ENCODE measurements at places on chromosomes 5 and 9.

- H3K36me3 ChIP-seq: no peaks in the 10 kb centered on the region
- H3K4me1 ChIP-seq: no peaks in the 10 kb centered on the region
- DNase-seq: no peak
These were observed 26.6 kb downstream of the DEPDC1B start for GRCh38 chr5:60673334-60673733.

- no peak overlapping the region for H3K27ac ChIP-seq
- H3K4me3 ChIP-seq: no peak overlapping the region
- no peaks in the 10 kb centered on the region for H3K4me1 ChIP-seq
- no peaks in the 10 kb centered on the region for H3K36me3 ChIP-seq
These were observed 115.9 kb upstream of the GAS1 start for GRCh38 chr9:87063246-87063645.

- H3K36me3 ChIP-seq: no peaks in the 10 kb centered on the region
- no peaks in the 10 kb centered on the region for H3K4me1 ChIP-seq
- H3K27ac ChIP-seq: no peak overlapping the region
- DNase-seq: no peak
- no peak overlapping the region for H3K4me3 ChIP-seq
These were observed 129.8 kb downstream of the SLC12A2 start for GRCh38 chr5:128213340-128213739.

- no peak overlapping the region for H3K27ac ChIP-seq
- DNase-seq: no peak
- no peaks in the 10 kb centered on the region for H3K27me3 ChIP-seq
- no peaks in the 10 kb centered on the region for H3K36me3 ChIP-seq
- no peak overlapping the region for H3K4me3 ChIP-seq
These were observed 282.2 kb downstream of the CWC27 start for GRCh38 chr5:65050826-65051498.

DNA sequence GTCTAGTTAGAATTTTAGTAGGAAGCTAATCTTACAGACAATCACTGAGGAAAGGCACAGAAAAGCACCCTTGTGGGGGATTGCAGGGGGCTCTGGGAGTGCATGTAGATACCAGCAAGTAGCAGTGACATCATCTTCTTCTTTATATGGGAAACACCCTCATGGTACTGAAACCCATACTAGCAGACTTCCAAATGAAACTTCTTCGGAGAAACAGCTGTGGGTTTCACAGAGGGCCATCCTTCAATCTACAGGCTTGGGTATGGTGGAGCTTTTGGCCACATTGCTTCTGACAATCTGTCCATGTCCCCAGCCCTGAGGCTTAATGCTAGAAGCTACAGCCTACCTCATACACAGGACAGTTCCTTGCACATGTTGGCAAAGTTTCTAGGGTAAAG lies 165.2 kb upstream of the NFIB start:
- no peak for DNase-seq
- no peak overlapping the region for H3K27ac ChIP-seq
- no peaks in the 10 kb centered on the region for H3K4me1 ChIP-seq

DNA sequence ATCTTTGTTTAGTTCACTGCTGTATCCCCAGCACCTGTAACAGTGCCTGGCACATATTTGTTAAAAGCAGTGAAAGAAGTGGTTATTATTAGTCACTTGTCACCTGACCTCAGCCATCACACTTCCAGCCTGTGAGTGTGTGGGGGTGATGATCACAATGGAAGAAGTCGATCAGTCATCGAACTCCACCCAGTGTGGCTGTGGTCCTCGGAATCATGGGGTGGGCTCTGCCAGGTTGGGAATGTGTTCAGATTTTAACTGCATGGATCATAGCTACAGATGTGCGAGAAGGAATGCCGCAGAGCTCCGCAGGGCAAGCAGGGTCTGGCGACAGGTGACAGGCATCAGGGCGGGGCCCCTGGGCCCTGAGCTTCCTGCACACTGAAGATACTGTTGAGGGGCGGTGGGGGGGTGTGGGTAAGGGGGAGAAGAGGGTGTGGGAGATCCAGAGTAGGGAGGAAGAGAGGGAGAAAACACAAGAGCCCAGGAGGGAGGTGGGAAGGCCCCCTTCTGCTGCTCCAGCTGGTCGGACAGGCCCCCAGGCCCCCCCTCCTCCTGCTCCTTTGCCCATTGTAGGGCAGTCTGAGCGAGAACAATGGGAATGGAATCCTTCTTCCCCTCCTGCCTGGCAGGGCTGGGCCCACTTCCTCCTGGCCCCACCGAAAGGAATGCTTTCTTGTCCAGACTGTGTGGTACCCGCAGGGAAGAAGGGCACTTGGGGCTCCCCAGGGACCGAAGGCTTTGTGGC lies 89.6 kb downstream of the SPRY4 start:
- no peak for DNase-seq
- H3K36me3 ChIP-seq: no peaks in the 10 kb centered on the region
- no peak overlapping the region for H3K4me3 ChIP-seq

GRCh38 chr5:55172937-55173686 lies at the start of gene CDC20B:
TSS of gene CDC20B (minus strand) at chr5:55173177. CDS start at chr5:55173000, 177 bp downstream.
- H3K4me3 ChIP-seq: peak within 1 kb of the TSS; percentile 50
- DNase-seq: peak; percentile 63
- no peaks in the 10 kb centered on the region for H3K36me3 ChIP-seq
- H3K4me1 ChIP-seq: peaks cover 24% of the 10 kb centered on the region
- H3K27me3 ChIP-seq: peaks cover 41% of the 10 kb centered on the region

DNA sequence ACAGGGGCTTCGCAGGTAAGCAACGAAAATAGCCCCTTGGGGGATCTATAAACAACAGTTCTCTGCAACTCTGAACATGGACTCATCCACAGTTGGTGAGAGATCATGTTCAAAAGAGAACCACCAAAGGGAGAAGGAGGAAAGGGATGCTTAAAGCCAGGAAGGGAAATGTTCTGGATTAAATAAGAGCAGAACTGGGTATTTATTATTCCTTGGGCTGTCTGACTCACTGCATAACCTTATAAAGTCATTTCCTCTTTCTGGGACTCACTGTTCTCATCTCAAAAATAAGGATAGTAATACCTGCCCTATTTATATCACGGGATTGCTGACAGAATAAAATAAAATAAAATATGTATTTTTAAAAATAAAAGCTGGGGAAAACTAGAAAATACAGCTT lies 11.2 kb upstream of the MARCHF3 start:
- no peak overlapping the region for H3K4me3 ChIP-seq
- H3K4me1 ChIP-seq: no peaks in the 10 kb centered on the region
- no peaks in the 10 kb centered on the region for H3K27me3 ChIP-seq

DNA sequence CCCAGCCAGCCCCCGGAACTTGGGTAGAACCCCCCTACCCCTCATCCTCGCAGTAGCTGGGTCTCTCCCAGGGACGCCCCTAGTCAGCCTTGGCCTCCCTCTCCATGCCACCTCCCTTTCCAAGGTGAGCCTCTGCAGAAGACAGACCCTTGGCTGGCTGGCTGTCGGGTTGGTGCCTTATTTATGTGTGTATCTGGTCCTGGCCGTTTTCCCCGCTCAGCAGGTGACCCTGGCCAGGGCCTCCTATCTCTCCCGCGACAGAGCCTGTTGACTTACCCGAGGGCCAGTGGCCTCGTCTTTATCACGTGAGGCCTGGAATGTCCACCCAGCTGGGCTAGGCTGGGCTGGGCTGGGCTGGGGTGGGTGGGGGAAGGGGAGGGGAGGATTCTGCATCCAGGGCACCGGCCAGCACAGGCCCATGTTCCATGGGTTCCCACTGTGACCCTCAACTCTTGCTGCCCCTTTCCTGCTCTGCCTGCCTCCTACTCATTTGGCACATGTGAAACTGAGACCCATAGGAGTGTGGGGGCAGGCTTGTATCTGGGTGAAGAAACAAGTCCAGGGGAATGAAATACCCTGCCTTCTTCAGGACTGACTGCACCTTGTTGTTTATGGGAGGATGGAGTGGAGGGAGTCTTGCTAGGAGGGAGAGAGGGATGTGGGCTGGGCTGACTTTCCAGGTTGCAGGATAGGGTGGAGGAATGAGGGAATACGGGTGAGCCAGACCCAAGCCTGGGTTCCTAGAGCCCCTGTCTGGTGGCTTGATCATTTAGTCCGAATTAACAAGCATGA lies 3.1 kb downstream of the CXXC5 start:
- peaks cover 31% of the 10 kb centered on the region for H3K4me1 ChIP-seq
- no peaks in the 10 kb centered on the region for H3K36me3 ChIP-seq
- H3K27me3 ChIP-seq: peaks cover 55% of the 10 kb centered on the region
- no peak overlapping the region for H3K27ac ChIP-seq
- no peak for DNase-seq
- no peak overlapping the region for H3K4me3 ChIP-seq

- H3K4me3 ChIP-seq: no peak overlapping the region
- peaks cover 49% of the 10 kb centered on the region for H3K36me3 ChIP-seq
- no peak for DNase-seq
- no peak overlapping the region for H3K27ac ChIP-seq
- H3K27me3 ChIP-seq: no peaks in the 10 kb centered on the region
These were observed 12.1 kb downstream of the LRRC14B start for GRCh38 chr5:203246-203930.

DNA sequence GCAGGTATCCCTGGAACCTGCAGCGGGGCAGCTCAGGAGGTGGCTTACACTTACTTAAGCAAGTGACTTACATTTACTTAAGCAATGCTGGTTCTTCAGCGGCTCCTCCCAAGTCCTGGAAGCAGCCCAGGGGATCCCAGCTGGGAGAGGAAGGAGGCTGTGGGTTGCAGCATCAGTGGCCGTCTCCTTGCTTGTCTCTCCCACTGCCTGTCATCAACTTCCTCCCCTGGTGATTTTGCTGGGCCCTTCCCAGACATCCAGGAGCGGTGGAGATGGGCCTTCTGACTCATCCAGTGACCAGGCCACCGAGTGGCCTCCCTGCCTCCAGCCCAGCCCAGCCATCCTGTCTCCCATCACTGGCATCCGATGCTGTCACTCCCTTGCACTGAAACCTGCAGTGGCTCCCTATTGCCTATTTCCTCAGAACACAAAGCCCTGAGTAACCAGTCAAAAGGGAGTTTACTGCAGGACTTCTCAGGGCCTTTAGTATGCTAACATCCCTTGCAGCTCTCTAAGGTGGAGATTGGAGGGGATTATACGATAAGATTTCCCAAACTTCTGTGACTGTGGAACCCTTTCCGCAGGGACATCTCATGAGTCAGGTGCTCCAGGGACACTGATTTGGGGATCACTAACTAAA lies 155.9 kb upstream of the PHYKPL start:
- no peaks in the 10 kb centered on the region for H3K4me1 ChIP-seq
- H3K4me3 ChIP-seq: no peak overlapping the region
- no peaks in the 10 kb centered on the region for H3K27me3 ChIP-seq
- no peaks in the 10 kb centered on the region for H3K36me3 ChIP-seq
- no peak overlapping the region for H3K27ac ChIP-seq

GRCh38 chr5:137612576-137612975 lies 113.5 kb upstream of the SPOCK1 start:
- no peaks in the 10 kb centered on the region for H3K36me3 ChIP-seq
- no peak overlapping the region for H3K4me3 ChIP-seq
- DNase-seq: no peak
- H3K4me1 ChIP-seq: no peaks in the 10 kb centered on the region
- no peaks in the 10 kb centered on the region for H3K27me3 ChIP-seq
- no peak overlapping the region for H3K27ac ChIP-seq

- no peaks in the 10 kb centered on the region for H3K36me3 ChIP-seq
- no peaks in the 10 kb centered on the region for H3K4me1 ChIP-seq
- H3K27ac ChIP-seq: no peak overlapping the region
- H3K4me3 ChIP-seq: no peak overlapping the region
- H3K27me3 ChIP-seq: no peaks in the 10 kb centered on the region
These were observed 16.7 kb upstream of the COMMD10 start for GRCh38 chr5:116068028-116068632.

GRCh38 chr5:123455640-123456039 lies 32.4 kb upstream of the CEP120 start:
- no peaks in the 10 kb centered on the region for H3K27me3 ChIP-seq
- H3K36me3 ChIP-seq: no peaks in the 10 kb centered on the region
- no peak for DNase-seq
- no peak overlapping the region for H3K27ac ChIP-seq

GRCh38 chr5:178766936-178767912 lies 36.8 kb upstream of the ZNF354A start:
- no peak for DNase-seq
- no peak overlapping the region for H3K27ac ChIP-seq
- no peaks in the 10 kb centered on the region for H3K36me3 ChIP-seq
- no peak overlapping the region for H3K4me3 ChIP-seq

GRCh38 chr5:134642931-134643530 lies 5.6 kb upstream of the SEC24A start:
- no peak for DNase-seq
- H3K4me3 ChIP-seq: no peak overlapping the region
- H3K4me1 ChIP-seq: no peaks in the 10 kb centered on the region

DNA sequence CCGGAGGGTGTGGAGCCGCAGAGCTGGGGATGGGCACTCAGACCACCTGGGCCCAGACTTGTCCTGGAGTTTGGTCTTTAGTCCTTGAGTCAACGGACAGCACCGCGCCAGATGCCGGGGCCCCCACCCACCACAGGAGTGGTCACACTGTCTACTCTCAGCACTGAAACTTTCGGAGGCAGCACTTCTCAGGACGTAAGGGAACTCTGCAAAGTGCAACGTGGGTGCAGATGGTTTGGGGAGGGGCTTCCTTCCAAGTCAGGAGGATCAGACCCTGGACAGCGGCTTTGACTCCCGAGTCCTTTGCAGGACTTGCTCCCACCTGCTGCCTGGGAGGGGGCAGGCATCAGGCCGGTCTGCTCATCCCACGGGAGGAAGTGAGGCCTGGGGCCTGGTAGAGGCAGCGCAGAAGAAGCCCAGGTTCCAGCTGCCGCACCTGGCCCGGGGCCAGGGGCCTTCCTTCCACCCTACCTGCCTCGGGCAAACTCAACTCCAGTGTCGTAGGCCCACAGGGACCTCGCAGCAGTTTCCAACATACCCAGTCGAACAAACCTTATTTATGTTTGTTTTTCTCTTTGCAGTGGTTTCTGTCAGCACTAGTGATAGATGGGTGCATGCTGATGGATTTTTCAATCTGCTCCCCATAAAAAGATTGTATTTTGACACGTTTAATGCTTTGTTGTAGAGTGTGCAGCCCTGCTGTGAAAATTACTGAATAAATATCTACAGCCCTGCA lies 149.8 kb upstream of the PPP1R26 start:
- DNase-seq: no peak
- H3K36me3 ChIP-seq: no peaks in the 10 kb centered on the region
- H3K27me3 ChIP-seq: no peaks in the 10 kb centered on the region
- no peaks in the 10 kb centered on the region for H3K4me1 ChIP-seq
- no peak overlapping the region for H3K27ac ChIP-seq
- H3K4me3 ChIP-seq: no peak overlapping the region

DNA sequence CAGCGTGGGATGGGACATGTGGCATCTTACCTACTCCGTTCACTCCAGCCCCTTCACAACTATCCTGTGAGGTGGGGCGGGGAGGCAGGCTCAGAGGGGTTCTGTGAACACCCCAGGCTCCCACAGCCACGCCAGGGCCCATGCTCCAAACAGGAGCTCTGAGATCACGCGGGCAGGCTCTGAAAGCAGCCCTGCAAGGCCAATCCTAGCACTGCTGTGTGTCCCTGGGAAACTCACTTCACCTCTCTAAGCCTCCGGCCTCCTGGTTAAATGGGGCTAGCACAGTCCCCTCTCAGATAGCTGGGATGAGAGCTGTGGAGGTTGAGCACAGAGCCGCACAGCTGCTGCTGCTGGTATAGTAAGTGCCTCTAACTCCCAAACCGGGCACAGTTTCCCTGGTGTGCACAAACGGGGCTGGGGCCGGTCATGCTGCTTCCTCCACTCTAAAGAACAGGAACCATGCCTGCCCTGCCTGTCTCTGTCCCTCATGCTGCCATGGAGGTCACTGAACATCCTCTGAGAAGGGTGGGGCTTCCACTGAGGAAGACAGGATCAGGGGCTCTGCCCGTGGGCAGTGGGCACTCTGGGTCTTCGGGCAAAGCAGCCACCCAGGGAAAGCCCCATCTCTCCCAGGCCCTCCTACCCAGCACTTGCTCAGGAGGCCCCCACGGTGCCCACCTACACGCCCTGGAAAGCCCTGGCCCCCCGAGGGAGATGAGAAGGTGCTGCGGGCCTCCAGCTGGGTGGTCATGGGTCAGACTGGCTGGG lies 13.0 kb upstream of the ASS1 start:
- no peaks in the 10 kb centered on the region for H3K36me3 ChIP-seq
- H3K4me1 ChIP-seq: no peaks in the 10 kb centered on the region
- peaks cover 12% of the 10 kb centered on the region for H3K27me3 ChIP-seq
- H3K27ac ChIP-seq: no peak overlapping the region
